ENCODE measurements at places on chromosomes 7 and 10.
A peak's percentile ranks its signal among the peaks of the same experiment; 100 is the strongest.

DNA sequence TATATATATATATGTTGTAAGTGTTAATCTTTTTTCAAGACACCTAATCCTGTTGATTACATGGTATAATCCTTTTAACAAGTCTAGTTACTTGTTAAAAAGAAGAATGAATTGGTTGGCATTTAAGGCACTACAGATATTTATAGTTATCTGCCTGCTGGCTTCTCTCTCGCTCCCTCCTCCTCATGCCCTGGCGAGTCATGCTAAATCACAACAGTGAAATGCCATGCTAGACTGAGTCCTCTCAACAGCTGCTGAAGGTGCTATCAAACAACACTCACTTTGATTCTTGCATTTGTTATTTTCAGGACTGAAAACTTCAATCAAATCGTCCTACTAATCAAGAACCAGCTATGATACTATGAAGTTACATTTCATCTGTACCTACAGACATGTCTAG is 15.4 kb downstream of the NRAP start:
- no peak for DNase-seq

DNA sequence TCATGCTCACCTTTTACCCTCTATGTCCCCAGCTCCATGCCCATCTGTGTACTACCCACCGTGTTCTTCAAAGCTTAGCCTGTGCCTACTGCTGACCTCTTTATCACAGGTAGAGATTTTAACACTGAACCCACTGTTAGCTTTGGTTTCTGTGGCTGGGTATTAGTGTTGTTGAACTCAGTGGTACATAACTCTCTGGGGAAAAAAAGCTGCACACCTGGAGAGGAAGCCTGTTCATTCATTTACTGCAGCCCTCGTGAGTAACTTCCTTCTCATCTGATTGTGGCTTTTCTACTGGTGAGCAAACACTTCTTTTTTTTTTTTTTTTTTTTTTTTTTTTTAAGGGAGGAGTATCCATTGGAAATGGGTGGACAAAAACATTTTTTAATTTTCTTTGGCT is 326.3 kb downstream of the CCSER2 start:
- no peak for DNase-seq

DNA sequence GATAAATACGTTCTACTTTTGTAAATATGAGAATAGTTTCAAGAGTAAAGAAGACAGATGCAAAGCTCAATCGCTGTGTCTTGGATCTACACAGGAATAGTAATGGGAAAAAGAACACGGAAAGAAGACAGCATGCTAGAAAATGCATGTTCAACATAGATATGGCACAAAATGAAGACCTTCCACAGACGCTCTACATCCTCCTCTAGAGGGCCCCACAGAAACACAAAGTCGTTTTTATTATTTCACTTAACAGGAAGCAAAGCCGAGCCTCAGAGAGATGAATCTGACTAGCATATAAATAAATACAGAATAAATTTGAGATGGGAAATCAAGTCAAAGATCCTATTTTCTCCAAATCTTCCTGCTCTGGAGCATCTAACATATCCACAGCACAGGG is 292.6 kb downstream of the PARD3 start:
- peak; percentile 18 for DNase-seq

DNA sequence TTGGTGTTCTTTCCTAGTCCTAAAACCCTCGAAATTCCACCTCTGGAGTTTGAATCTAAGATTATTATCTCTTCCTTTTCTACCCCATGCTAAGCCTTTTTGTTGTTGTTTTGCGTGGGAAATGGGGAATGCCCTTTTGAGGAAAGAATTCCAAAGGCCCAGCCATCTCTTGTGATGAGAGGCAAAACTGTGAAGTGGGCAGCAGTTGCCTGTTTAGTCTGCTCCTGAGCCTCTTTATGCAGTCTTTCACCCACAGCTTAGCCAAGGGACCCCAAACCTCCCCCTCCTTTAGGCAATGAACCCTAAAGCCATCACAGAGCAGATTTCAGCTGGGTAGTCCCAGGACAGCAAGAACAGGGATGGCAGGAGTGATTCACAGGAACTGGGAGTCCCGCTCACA is 95.5 kb downstream of the DNMBP start:
- no peak for DNase-seq

DNA sequence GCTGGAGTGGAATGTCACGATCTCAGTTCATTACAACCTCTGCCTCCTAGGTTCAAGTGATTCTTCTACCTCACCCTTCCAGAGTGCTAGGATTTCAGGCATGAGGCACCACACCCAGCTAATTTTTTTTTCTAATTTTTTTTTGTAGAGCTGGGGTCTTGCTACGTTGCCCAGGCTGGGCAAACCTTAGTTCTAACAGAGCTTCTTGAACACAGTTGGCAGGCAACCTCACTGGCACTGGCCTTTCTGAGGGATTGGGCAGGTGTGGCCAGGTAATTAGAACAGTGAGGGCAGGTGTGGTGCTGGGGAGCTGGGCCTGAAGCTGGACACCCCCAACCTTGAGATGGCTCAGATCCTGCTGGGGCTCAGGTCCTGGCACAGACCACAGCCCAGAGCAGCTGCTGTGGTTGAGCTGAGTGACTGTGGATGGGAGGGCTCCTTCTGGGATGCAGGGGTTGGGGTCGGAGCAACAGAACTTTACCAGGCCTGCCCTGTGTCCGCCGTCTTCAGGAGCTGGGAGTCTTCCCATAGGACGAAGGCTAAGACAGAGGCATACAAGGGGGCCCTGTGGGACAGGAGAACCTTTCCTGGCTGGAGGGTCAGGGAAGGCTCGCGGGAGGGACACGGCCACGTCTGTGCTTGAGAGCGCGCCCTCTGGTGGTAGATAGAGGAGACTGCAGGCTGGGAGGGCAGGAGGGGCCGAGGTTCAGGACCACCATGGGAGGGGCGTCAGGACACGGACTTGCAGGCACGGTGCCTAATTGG is 48.2 kb downstream of the COL26A1 start:
- peak; percentile 52 for DNase-seq

- DNase-seq: no peak
These were observed 25.4 kb downstream of the CPVL start for GRCh38 chr7:29120955-29121354.

DNA sequence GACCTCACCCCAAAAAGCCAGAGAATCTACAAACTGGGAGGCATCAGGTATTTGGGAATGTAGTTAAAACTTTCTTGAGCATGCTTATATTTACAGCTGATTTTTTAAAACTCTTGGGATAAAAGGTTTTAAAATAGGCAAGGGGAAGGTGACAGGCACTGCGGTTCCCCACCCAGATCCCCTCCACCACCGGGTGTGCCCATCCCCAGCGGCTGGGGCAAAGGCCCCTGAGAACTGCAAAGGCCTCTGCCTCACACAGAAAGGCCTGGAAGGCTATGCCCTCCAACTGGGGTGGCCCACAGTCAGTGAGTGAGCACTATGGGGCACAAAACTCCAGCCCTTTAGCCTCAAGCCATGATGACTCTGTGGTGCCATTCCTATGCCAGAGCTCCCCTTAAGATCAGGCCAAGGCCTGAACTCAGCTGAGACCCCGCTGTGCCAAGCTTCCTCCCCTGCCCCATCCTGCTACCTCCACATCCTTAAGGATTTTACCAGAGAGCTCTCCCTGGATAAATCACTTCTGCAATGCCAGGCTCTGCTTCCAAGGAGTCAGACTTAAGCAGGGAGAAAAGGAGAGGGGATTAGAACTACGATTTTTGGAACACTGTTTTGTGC is 299.1 kb downstream of the GRID1 start:
- no peak for DNase-seq
